A549 treated with CpdA at 1 μM for 4 hours (cell line): ENCODE measurements at places on chromosomes 4 and X. TPM values are rescaled to one million over a fixed set of nuclear protein-coding genes. Genes with fewer than 3 reads are reported as not detected.

TCEAL7 gene
- not detected in 5 replicates for total RNA-seq

GASK1B gene
- 0.27 to 0.52 TPM (median 0.44 TPM) in 5 replicates for total RNA-seq

AMER1 gene
- 2.0 to 2.8 TPM (median 2.5 TPM) in 5 replicates for total RNA-seq

CFAP299 gene
- total RNA-seq: not detected in 5 replicates

CASP6 gene
- total RNA-seq: 13.0 to 16.8 TPM (median 14.9 TPM) in 5 replicates

PARM1 gene
- total RNA-seq: 0.48 to 0.77 TPM (median 0.64 TPM) in 5 replicates

SFRP2 gene
- not detected in 5 replicates for total RNA-seq

CT45A10 gene
- 0.27 to 0.37 TPM (median 0.29 TPM) in 3 of 5 replicates, not detected in the others for total RNA-seq

FAM9B gene
- not detected in 5 replicates for total RNA-seq

PPID gene
- total RNA-seq: 37.5 to 41.1 TPM (median 38.8 TPM) in 5 replicates

GAGE12H gene
- total RNA-seq: not detected in 5 replicates

CLCN4 gene
- total RNA-seq: 3.1 to 5.0 TPM (median 4.0 TPM) in 5 replicates

ATP1B4 gene
- total RNA-seq: 0.01 TPM in 1 of 5 replicates, not detected in the others

ITIH6 gene
- total RNA-seq: 0.02 TPM in 1 of 5 replicates, not detected in the others

MAGEA1 gene
- 0.08 to 0.17 TPM (median 0.14 TPM) in 5 replicates for total RNA-seq

EGFL6 gene
- total RNA-seq: not detected in 5 replicates

FGB gene
- total RNA-seq: 9.7 to 19.2 TPM (median 11.3 TPM) in 5 replicates

TENM3 gene
- total RNA-seq: 1.0 to 1.6 TPM (median 1.3 TPM) in 5 replicates

SAGE1 gene
- 0.02 to 0.07 TPM (median 0.05 TPM) in 3 of 5 replicates, not detected in the others for total RNA-seq

DKK2 gene
- not detected in 5 replicates for total RNA-seq

ABCG2 gene
- 20.6 to 24.1 TPM (median 21.2 TPM) in 5 replicates for total RNA-seq

VSIG4 gene
- not detected in 5 replicates for total RNA-seq

OPN1LW gene
- total RNA-seq: not detected in 5 replicates

MEPE gene
- not detected in 5 replicates for total RNA-seq

RNF150 gene
- 0.19 to 0.49 TPM (median 0.31 TPM) in 5 replicates for total RNA-seq

KIAA1210 gene
- total RNA-seq: not detected in 5 replicates

SLIT2 gene
- total RNA-seq: 0.03 to 0.14 TPM (median 0.05 TPM) in 4 of 5 replicates, not detected in the other

TLR7 gene
- not detected in 5 replicates for total RNA-seq

ARR3 gene
- not detected in 5 replicates for total RNA-seq

XAGE1A gene
- 9.8 to 33.2 TPM (median 25.3 TPM) in 4 of 5 replicates, not detected in the other for total RNA-seq

VAMP7 gene
- total RNA-seq: 26.9 to 36.4 TPM (median 30.8 TPM) in 5 replicates

SLC10A4 gene
- total RNA-seq: 5.4 to 8.0 TPM (median 7.7 TPM) in 5 replicates

ATP10D gene
- 2.7 to 4.8 TPM (median 3.3 TPM) in 5 replicates for total RNA-seq
